ENCODE measurements at places on chromosomes 13 and 19.

GRCh38 chr13:67228916-67229315 lies 1.2 kb downstream of the PCDH9 start:
- no peak for DNase-seq

- no peak for DNase-seq
Measured at GRCh38 chr13:61094865-61095264, 320.8 kb downstream of the PCDH20 start.

DNA sequence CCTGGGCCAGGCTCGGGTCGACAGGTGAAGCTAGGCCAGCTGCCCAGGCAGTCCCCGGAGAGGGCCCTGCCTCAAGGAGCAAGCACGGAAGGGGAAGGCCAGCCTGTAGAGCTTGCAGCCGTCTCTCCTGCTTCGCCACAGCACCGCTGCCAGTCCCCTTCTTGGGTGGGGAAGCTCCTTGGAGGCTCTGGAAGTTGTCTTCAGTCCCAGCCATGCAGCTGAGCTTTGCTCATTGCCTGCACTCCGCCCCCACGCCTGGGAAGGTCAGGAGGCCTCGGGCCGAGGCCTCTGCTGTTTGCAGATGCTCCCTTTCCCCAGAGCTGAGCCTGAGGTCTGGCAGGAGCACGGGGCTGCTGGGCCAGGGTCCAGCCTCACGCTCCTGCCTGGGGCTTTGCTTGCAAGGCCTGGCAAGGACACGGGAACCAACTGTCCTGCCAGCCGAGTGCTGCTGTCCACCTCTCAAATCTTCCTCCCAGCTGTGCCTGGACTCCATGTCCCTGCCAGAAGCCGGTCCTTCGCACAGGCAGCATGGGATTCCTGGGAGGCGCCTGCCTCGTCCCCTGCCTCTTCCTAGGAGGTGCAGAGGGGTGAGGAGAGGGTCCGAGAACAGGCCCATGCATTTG lies 13.3 kb downstream of the PLEKHF1 start:
- no peak for DNase-seq

DNA sequence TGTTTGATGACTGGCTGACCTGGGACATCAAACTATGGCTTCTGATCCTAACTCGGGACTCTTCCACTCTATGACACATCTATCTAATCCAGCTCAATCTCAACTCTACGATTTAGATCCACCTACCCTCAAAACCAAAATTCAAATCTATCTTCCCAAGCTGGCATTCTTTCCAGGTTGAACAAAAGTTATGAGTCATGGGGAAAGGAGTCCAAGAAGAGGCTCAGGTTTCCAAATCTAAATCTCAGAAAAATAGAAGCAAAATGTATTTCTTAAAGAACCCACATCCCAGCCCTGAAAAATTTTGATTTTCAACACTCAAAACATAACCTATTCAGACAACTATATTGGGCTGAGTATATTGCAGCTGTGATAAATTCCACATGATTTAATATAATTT lies 143.9 kb upstream of the IPO5 start:
- DNase-seq, result no peak

DNA sequence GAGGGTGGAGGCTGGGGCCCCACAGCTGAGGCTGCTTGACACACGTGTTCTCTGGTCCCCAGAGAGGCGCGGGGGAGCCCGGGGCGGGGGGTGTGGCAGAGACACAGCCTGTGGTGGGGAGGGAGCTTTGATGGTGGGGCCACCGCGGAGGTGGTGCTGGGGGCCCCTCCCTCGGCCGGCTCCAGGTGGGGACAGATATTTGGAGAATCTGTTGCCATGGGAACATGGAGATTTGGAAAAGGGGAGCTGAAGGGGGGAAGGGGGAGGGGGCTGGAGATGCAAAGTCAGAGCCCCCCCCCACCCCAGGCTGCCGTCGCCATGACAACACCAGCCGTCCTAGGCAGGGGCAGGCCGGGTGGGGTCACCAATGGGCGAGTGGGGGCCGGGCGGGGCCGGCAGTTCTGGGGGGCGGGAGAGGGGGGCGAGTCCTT lies 1.2 kb downstream of the PRKCG start:
- no peak for DNase-seq

DNA sequence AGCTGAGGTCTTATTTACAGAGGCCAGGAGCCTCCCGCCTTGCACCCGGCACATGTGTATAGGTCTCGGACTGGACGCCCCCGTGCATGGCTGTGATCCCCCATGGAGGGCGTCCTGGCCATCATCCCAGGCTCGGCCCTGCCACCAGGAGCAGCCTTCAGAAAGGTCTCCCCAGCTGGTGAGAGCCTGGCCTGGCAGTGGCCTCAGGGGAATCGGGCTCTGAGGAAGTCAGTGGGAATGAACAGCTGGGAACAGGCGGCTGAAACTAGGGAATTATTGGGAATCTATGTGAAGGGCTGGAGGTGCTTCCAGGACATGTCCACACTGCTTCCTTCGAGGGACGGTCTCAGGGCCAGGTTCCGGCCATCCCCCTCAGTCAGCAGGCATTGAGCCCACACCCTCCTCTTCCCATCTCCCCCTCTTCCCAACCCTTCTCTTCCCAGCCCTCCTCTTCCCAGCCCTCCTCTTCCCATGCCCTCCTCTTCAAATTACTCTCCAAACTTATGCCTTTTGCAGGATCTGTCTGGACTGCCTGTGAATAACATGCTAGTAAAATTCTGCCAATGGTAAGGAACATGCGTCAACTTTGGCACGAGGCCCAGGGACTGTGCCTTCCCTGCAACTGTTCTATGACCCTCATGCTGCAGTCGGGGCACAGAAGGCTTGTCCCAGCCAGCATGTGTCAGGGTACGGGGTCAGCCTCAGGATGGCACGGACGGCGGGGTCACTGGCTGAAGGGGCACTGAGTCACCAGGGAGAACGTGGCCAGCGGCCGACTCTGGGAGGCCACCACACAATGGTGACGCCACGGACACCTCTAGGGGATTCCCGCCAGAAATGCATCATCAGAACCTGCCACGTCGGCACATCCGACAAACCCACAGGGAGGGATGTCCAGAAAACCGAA lies 24.2 kb upstream of the C13orf46 start:
- DNase-seq, result no peak

GRCh38 chr19:46954993-46955812 lies 64.4 kb upstream of the NPAS1 start:
- DNase-seq, result peak; percentile 43

DNA sequence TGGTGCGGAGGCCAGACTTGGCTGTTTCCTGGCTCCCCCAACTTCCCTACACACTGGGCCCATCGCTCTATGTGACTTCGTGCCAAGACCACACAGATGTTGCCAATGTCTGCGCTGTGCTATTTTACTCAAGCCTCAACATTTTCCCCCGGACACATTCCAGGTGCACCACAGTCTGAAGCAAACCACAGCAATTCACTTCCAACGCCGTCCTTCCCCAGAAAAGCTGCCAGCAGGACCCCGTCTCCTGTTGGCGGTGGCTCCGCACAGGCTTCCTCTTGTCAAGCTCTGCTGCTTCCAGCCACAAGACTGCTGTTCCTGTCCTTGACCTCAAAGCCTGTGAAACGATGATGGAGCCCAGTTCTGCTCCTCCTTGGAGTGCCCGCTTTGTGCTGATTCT lies 100.7 kb downstream of the CRYL1 start:
- no peak for DNase-seq

DNA sequence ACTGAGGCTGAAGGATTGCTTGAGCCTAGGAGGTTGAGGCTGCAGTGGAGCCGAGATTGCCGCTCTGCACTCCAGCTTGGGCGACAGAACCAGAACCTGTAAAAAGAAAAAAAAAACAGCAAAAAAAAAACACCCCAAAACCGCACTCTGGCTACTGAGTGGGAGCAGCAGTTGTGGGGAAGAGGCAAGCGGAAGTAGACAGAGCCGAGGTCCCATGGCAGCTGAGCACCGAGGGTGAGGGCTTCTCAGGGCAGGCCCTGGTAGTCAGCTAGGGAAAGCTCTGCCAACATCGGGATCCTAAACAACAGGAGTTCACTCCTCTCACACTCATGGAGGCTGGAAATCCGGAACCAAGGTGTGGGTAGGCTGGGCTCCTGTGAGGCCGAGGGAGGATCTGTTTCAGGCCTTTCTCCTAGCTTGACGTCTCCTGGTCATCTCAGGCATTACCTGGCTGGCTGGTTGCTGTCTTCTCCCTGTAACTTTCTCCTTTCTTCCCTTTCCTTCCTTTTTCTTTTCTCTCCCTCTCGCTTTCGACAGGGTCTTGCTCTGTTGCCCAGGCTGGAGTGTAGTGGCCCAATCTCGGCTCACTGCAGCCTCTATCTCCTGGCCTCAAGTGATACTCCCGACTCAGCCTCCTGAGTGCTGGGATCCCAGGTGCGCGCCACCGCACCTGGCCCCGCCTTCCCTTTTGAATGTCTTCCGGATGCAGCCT lies 15.8 kb upstream of the LATS2 start:
- DNase-seq, result no peak

GRCh38 chr19:1658150-1659083 lies 6.0 kb upstream of the TCF3 start:
- DNase-seq, result no peak

DNA sequence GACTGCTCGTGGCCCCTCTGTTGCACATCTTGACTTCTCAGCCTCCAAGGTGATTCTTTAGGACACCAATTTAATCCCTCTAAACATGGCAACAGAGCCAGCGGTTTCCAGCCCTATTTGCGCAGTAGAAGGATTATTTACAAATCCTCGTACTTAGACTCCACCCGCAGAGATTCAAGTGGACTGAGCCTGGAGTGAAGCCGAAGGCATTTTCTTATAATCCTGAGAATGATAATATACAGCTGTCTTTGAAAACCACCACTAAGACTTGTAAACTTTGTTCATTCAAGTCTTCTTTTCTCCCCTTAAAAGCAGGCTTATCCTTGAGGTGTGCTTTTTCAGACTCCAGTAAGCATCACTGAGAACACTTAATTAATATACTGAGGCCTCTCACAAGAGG lies 4.8 kb upstream of the DPRX start:
- no peak for DNase-seq

GRCh38 chr13:31172535-31172934 lies 10.8 kb upstream of the HSPH1 start:
- no peak for DNase-seq

- DNase-seq, result no peak
Measured at GRCh38 chr19:7356899-7357627, 8.3 kb downstream of the ARHGEF18 start.

DNA sequence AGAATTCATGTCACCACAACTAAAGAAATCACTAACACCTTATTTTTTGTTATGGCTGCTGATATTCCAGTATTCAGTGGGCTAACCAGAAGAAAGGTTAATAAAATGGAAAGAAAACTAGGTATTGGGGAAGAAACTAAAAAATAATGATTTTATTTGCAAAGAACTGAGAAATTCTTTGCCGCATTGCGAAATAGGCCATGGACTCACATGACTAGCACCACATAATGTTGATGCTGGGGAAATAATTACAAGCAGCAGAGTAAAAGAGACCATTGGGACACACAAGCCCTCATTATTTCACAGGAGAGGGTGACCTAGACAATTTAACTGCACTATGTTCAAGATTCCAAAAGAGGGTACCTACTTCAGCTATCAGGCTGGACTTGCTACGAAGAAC lies 1411.5 kb downstream of the SLITRK5 start:
- no peak for DNase-seq

- peak; percentile 73 for DNase-seq
Measured at GRCh38 chr13:99228737-99229691, 28.4 kb downstream of the UBAC2 start.

DNA sequence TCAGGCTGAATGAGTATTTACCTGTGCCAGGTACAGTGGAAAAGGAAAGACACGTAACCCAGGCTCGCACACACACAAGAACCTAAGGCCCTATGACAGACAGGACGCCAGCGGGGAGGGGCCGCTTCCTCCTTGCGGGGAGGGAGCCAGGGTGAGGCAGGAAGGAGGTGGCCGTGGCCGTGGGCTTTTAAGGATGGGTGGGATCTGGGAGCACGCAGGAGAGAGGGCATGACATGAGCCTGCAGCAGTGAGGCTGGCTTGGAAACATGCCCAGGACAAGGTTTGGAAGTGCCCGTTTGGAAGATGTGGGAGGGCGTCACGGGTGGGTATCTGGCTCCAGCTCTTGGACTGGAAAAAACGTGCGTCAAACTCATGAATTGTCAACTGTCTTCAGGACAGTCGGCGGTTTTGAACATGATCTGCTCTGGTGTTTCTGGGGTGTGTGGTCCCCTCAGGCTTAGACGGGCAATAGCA lies 20.1 kb downstream of the SH3GL1 start:
- DNase-seq, result peak; percentile 64

DNA sequence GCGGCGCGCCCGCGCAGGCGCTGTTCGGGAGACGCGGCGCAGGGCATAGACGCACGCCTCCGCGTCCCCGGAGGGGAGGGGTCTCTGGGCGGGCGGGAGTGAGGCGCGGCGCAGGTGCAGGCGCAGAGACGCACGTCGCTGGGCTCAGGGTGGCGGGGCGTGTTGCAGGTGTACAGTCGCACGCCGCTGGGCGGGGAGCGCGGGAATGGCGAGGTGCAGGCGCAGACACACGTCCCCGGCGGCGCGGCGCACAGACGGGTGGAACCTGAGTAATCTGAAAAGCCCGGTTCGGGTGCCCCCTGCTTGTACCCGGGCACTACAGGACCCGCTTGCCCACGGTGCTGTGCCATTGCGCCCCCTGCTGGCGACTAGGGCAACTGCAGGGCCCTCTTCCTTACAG lies 44.7 kb downstream of the PLPP2 start:
- no peak for DNase-seq

DNA sequence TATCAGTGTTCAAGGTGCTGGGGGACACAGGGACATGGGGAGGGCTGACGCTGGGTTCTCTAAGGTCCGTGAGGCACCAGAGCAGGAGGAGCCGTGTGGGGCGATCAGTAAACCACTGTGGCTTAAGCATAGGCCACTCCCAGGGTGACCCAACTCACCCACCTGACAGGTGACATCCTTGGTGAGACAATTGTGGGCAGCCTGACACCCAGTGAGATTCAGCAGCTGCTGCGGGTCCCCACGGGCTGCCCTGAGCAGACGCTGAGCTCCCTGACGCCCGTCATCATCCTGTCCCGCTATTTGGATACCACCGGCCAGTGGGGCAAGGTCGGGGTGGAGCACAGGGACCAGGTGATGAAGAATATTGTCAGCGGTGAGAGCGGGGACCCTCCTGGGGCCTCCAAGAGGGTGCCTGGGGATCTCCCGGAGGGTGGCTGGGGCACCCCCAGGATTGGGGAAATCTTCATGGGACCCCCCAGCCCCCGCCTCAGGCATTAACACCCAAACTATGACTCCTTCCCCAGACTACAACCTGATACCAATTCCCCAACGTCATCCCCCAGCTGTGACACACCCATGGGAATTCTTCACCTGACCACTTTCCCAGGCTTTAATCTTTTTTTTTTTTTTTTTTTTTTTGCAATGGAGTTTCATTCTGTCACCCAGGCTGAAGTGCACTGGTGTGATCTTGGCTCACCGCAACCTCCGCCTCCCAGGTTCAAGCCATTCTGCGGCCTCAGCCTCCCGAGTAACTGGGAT lies 33.3 kb upstream of the SHFL start:
- no peak for DNase-seq

- DNase-seq, result no peak
Measured at GRCh38 chr13:72983085-72983768, 75.6 kb upstream of the KLF5 start.

DNA sequence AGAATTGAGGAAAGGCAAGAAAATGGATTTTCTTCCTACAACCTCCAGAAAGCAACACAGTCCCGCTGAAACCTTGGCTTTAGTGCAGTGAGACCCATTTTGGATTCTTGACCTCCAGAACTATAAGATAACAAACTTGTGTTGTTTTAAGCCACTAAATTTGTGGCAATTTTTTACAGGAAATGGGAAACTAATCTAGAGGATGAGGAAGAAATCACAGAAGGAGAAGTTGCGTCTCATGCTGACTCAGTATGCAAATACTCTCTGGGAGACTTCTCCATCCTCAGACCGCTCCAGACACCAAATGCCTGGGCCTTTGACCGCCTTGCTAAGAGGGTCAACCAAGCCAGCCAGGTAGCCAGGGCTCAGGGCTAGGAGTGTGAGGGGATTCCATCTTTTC lies 13.1 kb upstream of the CEACAM16 start:
- DNase-seq, result no peak

GRCh38 chr19:45873219-45873772 lies 9.2 kb downstream of the FOXA3 start:
- no peak for DNase-seq
